ENCODE measurements at places on chromosomes 16 and 17. TPM values are rescaled to one million over a fixed set of nuclear protein-coding genes. Genes with fewer than 3 reads are reported as not detected.

DNA sequence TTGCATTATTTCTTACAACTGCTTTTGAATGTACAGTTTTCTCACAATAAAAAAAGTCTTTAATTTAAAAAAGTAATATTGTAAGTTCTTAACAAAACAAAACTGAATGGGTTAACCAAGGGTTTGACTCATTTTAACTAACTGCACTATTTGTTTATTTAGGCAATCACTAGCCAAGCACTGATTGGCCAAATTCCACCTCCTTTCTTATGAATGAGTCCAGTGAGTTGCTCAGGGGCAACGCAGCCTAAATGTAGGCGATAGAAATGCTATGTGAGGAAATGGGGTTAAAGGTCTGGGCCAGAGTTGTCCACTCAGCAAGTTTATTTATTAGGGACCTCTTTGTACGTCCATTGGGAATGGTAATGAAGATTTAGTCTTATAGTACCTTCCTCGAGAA, 89.6 kb upstream of the MAF start:
- DNase-seq = no peak

DNA sequence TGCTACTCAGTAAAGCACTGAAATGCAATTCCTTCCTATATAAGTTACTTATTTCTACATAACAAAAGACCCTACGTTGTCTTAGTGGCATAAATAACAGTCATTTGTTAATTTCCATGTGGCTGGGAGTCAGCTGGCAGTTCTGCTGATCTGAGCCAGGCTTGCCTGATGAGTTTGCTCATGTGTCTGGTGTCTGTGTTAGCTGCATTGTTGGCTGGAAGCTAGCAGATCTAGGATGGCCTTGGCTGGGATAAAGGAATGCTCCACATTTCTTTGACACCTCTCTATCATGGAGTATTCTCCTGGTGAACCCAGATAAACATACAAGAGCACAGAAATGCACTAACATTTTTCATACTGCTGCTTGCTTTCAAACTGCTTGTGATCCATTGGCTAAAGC, 264.4 kb upstream of the MON1B start:
- DNase-seq = no peak

GRCh38 chr17:48429156-48429555, 858 bp downstream of the SKAP1 start:
- no peak for DNase-seq

Gene OR3A1
- polyA plus RNA-seq = not detected

DNA sequence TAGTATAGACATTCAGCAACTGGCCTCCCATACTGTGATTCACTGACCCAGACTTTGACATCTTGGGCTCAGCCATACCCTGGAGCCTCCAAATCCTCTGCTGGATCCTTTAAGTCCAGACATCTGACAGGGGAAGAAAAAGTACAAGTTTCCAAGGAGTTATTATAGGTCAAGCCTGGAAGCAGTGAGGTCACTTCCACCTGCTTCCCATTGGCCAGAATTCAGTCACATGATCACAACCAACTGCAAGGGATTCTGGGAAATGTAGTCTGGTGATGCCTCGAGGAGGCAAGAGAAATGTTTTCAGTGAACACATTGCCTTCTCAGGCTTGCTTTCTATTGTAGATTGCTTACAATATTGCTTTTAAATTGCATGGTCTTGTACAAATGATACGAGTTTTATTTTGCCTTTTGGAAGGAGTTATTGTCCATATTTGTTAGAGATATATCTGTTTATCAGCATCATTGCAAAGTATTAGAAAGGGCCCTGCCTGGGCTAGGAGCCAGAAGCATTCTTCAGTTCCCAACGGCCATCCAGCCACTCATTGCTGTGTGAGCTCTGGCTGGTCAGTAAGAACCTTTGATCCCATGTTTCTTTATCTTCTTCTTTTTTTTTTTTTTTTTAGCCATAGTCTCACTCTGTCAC, 696.9 kb downstream of the WWOX start:
- DNase-seq = no peak

- DNase-seq = peak; percentile 72
Observed at GRCh38 chr17:71530248-71530647, 590.6 kb upstream of the SOX9 start.

GRCh38 chr16:645852-646678, 3.1 kb upstream of the WDR90 start:
- DNase-seq = no peak

DNA sequence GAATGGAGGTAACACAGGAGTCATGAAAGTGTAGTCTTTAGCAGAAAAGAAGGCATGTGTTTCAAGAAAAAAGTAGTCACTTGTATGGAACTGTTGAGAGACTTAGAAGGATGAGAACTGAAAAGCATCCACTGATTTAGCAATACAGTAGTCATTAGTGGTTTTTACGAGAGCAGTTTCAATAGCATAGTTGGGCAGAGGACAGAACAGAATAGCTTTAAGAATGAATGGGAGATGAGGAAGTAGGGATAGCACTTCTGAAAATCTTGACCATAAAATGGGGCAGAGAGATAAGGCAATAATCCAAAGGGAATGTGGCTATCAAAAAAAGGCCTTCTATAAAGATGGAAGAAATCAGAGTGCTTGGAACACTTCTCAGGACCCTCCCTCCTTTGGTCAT, 64.8 kb upstream of the C17orf78 start:
- no peak for DNase-seq

GRCh38 chr17:44071772-44072171, 1.2 kb downstream of the G6PC3 start:
- peak; percentile 45 for DNase-seq

- no peak for DNase-seq
Observed at GRCh38 chr16:24036614-24037013, 200.8 kb downstream of the PRKCB start.

DNA sequence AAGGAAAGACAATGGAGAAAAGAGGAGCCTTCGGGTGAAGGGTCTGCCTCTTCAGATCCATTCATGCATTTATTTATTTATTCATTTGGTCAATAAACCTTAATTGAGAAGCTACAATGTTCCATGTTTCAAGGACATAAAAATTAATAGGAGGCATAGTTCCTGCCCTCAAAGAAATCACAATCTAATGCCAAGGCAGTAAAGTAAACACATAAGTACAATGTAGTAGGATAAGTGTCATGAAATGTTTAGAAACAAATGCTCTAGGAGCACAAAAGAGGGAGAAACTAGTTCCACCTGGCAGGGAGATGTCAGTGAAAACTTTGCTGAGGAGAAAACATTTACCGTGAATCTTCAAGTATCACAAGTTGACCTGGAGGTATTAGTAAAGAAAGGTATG, 103.5 kb upstream of the NOG start:
- DNase-seq = no peak

- DNase-seq = no peak
Observed at GRCh38 chr17:41784207-41784744, 2.2 kb downstream of the JUP start.

GRCh38 chr17:58394534-58395223, 22.7 kb downstream of the RNF43 start:
- DNase-seq = no peak

- DNase-seq = no peak
Observed at GRCh38 chr16:1275791-1276579, 20.1 kb downstream of the TPSD1 start.

Gene KCNH6
- polyA plus RNA-seq = not detected

Gene STH
- not detected for polyA plus RNA-seq

Gene TBX4
- polyA plus RNA-seq = 0.04 TPM

DNA sequence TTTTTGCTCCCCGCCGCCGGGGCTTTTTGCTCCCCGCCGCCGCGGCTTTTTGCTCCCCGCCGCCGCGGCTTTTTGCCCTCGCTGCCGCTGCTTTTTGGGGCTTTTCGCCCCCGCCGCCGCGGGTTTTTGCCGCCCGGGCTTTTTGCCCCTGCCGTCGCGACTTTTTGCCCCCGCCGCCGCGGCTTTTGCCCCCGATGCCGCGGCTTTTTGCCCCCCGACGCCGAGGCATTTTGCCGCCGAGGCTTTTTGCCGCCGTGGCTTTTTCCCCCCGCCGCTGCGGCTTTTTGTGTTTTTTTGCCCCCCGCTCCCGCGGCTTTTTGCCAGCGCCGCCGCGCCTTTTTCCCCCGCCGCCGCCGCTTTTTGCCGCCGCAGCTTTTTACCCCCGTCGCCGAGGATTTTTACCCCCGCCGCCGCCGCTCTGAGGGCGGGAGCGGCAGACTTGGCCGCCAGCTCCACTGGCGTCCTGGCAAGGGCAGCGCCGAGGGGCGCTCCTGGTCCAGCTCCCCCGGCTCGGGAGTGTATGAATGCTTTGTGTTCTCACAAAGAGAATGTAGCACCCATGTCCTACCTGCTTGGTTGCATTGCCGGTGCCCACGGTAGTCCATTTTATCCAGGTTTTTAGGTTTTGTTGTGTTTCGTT, 151.7 kb downstream of the KCNJ18 start:
- no peak for DNase-seq

DNA sequence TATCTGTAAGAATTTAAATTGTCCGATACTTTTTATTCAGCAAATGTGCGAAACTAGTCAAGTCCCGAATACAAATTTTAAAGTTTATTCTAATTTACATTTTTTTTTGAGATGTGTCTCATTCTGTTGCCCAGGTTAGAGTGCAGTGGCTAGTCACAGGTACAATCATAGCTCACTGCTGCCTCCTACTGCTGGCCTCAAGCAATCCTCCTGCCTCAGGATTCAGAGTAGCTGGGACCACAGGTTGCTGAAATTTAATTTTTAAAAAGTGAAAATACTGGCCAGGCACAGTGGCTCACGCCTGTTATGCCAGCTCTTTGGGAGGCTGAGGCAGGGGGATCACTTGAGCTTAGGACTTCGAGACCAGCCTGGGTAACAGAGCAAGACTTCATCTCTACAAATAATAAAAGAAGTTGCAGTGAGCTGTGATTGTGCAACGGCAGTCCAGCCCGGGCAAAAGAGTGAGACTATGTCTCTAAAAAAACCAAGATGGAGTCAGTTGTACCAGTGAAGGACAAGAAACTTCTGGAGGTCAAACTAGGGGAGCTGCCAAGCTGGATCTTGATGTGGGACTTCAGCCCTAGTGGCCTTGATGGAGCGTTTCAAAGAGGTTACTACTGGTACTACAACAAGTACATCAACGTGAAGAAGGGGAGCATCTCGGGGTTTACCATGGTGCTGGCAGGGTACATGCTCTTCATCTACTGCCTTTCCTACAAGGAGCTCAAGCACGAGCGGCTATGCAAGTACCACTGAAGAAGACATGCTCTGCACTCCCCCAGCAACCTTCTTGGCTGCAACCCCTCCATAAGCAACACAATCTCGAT, 5.6 kb downstream of the POLG2 start:
- no peak for DNase-seq

Gene NOG
- 0.68 TPM for polyA plus RNA-seq

GRCh38 chr16:2904100-2904921, 7.4 kb upstream of the FLYWCH1 start:
- no peak for DNase-seq

GRCh38 chr17:7915179-7915610, 894 bp downstream of the RNF227 start:
- no peak for DNase-seq

Gene SLX4
- 2.0 TPM for polyA plus RNA-seq

Gene RASL10B
- 0.30 TPM for polyA plus RNA-seq

DNA sequence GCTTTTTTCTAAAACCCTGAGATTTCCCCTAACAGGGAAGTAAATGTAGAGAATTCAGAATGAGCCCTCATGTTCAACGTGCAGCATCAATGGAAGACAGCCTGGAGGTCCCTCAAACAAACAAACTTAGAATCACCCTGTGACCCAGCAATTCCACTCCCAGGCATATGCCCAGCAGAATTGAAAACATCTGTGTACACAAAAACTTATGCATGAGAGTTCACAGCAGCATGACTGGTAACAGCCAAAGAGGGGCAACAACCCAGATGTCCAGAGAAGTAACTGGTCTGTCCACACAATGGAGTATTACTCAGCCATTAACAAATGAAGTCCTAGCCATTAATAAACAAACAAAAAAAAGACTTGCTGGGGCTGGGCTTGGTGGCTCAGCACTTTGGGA, 252.7 kb downstream of the PARN start:
- no peak for DNase-seq

GRCh38 chr16:1030473-1030901, 42.1 kb upstream of the SSTR5 start:
- DNase-seq = no peak

GRCh38 chr16:81796035-81796434, 16.9 kb downstream of the PLCG2 start:
- no peak for DNase-seq

Gene CMTM2
- polyA plus RNA-seq = not detected

Gene CSH1
- not detected for polyA plus RNA-seq

- DNase-seq = no peak
Observed at GRCh38 chr17:62655656-62656055, 28.2 kb downstream of the MRC2 start.

GRCh38 chr16:13426269-13426668, 493.7 kb upstream of the ERCC4 start:
- DNase-seq = no peak

DNA sequence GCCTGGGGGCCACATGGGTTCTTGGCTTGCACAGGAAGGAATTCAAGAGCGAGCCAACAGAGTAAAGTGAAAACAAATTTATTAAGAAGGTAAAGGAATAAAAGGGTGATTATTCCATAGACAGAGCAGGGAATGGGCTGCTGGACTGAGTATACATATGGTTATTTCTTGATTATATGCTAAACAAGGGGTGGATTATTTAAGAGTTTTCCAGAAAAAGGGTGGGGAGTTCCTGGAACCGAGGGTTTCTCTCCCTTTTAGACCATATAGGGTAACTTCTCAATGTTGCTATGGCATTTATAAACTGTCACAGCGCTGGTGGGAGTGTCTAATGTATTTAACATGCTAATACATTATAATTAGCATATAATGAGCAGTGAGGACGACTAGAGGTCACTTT, 2.0 kb downstream of the MMP2 start:
- no peak for DNase-seq

Gene ELMO3
- polyA plus RNA-seq = 21.0 TPM

Gene KRT25
- not detected for polyA plus RNA-seq

Gene CORO1A
- 2.8 TPM for polyA plus RNA-seq

Gene TBC1D26
- polyA plus RNA-seq = not detected

DNA sequence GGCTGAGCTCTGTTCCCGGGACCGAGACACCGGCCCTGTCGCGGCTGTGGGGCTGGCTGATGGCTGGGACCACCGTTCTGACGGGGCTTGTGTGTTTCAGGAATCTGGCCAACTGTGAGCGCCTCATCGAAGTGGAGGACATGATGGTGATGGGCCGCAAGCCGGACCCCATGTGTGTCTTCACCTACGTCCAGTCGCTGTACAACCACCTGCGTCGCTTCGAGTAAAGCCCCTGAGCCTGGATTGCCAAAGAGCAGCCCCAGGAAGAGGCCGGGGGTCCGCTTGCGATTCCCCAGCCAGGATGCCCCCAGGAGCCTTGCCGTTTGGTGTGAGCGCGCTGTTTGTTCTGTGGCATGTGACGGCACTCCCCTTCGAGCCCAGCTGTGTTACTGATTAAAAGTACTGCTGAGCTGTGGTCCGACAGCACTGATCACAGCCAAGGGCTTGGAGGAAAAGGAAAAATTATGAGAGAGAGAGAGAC, 23.0 kb downstream of the SMTNL2 start:
- no peak for DNase-seq
